ENCODE measurements at places on chromosomes 6 and 20. TPM values are rescaled to one million over a fixed set of nuclear protein-coding genes. Genes with fewer than 3 reads are reported as not detected.

Gene LGSN
- not detected for total RNA-seq

Gene PARD6B
- 52.2 TPM for total RNA-seq

Gene LHFPL5
- total RNA-seq, result not detected

Gene PRR18
- total RNA-seq, result 0.31 TPM

- no peak overlapping the region for H3K27ac ChIP-seq
- H3K36me3 ChIP-seq, result peaks cover 17% of the 10 kb centered on the region
- no peaks in the 10 kb centered on the region for H3K4me1 ChIP-seq
- no peak overlapping the region for H3K4me3 ChIP-seq
- no peak for DNase-seq
These were observed 16.1 kb downstream of the TP53INP2 start for GRCh38 chr20:34720266-34720665.

DNA sequence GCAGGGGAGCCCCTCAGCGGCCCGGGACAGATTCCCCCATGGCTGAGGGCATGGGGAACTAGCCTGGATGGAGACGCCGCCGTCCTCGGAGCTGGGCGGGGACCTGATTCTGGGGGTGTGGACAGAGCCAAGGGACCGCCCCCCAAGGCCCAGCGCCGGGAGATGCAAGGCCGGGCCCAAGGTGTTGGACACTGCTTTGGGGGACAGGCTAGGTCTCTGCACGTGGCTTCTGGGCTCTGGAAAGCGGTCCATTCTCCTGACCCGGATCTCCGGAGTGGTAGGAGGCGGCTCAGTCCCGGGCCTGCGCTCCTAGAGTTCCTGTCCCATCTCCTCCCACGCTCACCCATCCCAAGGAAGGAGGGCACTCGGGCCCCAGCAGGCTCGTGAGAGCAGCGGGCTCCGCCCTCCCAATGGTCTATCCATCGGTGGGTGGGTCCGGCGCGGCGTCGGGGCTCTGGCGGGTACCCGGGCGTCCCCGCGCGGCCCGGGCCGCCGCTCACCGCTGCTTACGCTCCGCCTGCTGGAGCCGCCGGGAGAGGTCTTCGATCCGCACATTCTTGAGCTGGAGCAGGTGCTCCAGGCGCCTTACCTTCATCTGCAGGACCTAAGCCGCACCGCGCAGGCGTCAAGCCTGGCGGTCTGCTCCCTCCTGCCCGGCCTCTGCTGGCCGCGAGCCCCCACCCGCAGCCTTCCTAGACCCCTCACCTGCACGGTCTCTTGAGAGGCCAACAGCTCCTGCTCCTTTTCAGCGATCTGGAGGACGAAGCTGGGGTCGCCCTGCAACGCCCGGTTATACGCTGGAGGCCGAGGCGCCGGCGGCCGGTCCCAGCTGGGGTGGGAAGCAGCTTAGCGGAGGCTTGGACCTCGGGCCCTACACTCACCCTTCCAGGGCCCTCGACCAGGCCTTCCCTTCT lies 3.3 kb downstream of the SPEF1 start:
- no peak overlapping the region for H3K27ac ChIP-seq
- H3K36me3 ChIP-seq, result no peaks in the 10 kb centered on the region
- H3K27me3 ChIP-seq, result peaks cover 39% of the 10 kb centered on the region

GRCh38 chr6:155366325-155366724 lies 52.0 kb upstream of the TFB1M start:
- no peaks in the 10 kb centered on the region for H3K36me3 ChIP-seq
- no peak overlapping the region for H3K4me3 ChIP-seq
- no peaks in the 10 kb centered on the region for H3K4me1 ChIP-seq
- DNase-seq, result no peak
- H3K27ac ChIP-seq, result no peak overlapping the region

- H3K4me1 ChIP-seq, result no peaks in the 10 kb centered on the region
- no peaks in the 10 kb centered on the region for H3K27me3 ChIP-seq
- DNase-seq, result no peak
- no peak overlapping the region for H3K27ac ChIP-seq
These were observed 22.1 kb downstream of the SLC35A1 start for GRCh38 chr6:87494761-87495422.
